ENCODE measurements at places on chromosomes 4 and X.
A peak's percentile ranks its signal among the peaks of the same experiment; 100 is the strongest.

DNA sequence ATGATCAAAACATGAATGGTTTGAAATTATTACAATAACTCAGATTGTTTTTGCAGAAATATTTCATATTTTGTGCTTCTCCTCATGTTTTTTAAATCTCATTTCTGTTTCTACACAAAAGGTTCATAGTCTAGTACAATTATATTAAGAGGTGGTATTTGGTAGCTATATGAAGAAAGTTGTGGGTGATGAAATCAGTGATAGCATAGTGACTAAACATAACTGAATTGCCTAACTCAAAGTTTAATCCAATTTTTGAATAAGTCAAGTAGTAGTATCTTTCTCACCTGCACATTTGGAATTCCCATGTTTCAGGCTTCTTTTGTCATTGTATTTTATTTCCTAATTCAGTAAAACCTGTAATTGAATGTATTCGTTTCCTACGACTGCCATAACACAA is 648.7 kb downstream of the GRID2 start:
- no peak for DNase-seq

GRCh38 chrX:48972220-48973164 is 848 bp upstream of the KCND1 start:
- DNase-seq, result peak; percentile 33

GRCh38 chr4:152810715-152811287 is 31.0 kb downstream of the ARFIP1 start:
- DNase-seq, result no peak

DNA sequence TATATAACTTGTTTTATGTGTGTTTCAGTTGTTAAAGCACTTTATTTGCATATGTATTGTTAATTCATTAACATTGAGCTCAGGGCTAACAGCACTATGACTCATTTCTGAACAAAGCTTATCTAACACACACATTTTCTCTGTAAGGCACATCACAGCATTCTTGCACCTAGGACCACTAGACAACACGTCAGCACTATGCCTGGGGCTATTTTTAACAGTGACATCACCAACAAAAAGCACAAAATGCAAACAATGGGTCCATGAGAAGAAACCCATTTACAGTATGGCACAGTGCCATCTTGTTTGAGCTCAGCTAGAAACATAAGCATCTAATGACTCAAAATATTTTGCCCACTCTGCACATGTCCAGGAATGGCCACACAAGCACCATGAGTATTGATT is 124.4 kb downstream of the RELL1 start:
- no peak for DNase-seq

GRCh38 chrX:53429755-53430154 is 4.4 kb downstream of the HSD17B10 start:
- DNase-seq, result no peak

- no peak for DNase-seq
These were observed 842.1 kb downstream of the FSTL5 start for GRCh38 chr4:161321706-161322105.

- no peak for DNase-seq
These were observed 34.5 kb downstream of the STBD1 start for GRCh38 chr4:76341063-76341462.

GRCh38 chr4:110625576-110626257 is 2.8 kb upstream of the PITX2 start:
- no peak for DNase-seq

DNA sequence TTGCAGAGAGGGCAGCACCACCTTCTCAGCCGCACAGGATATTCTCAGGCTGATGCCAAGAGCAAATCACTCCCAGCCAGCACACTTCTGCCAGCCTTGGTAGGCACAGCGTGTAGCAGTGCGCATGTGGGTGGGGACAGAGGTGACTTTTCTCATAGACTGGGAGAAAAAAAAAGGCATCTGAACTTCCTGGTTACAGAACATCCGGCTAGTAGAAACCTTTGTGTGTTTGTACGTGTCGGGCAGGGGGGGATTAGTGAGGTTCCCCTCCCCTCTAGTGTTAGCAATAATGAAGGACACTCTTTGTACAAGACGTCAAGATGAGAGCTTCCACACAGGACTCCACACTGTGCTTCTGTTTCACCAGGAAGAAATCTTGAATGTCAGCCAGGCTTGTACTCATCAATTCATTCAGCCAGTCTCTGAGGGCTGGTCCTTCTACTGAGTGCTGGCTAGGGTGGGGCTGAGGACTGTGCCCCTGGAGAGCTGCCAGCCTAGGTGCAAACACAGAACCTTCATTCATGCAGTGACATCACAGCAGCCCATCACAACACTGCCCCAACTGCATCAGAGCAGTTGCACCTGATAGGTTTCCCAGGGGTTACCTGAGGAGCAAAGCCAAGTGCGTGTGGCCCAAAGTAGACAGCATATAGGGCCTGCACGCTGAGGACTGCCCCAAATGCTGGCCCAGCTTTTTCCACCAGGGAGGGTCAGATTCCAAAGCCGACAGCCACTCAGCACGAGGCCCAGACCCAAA is 34.7 kb downstream of the SLC25A5 start:
- DNase-seq, result no peak

- DNase-seq, result no peak
These were observed 15.4 kb upstream of the FAM9C start for GRCh38 chrX:13059637-13060499.

DNA sequence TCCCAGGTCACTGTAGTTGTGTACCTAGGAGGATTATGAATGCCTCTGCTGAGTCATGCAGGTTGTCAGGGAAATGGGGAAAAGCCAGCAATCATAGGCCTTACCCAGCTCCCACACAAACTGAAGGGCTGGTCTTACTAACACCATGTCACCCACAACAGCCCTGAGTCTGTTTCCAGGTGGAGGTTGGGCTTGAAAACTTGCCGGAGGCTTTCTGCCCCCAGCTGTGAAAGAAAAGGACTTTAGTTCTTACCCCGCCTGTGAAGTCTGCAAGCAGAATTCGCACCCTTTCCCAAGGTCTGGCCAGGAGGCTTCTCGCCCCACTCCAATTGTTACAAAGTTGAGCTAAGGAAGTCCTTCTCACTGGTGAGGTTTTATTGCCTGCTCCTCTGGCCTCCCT is 143.9 kb downstream of the RPS6KA6 start:
- no peak for DNase-seq

GRCh38 chr4:107856901-107857300 is 32.2 kb downstream of the SGMS2 start:
- DNase-seq, result no peak

- DNase-seq, result no peak
These were observed 410.9 kb upstream of the CT83 start for GRCh38 chrX:116873671-116874070.

- no peak for DNase-seq
These were observed 113.4 kb downstream of the DRD5 start for GRCh38 chr4:9894644-9895332.

DNA sequence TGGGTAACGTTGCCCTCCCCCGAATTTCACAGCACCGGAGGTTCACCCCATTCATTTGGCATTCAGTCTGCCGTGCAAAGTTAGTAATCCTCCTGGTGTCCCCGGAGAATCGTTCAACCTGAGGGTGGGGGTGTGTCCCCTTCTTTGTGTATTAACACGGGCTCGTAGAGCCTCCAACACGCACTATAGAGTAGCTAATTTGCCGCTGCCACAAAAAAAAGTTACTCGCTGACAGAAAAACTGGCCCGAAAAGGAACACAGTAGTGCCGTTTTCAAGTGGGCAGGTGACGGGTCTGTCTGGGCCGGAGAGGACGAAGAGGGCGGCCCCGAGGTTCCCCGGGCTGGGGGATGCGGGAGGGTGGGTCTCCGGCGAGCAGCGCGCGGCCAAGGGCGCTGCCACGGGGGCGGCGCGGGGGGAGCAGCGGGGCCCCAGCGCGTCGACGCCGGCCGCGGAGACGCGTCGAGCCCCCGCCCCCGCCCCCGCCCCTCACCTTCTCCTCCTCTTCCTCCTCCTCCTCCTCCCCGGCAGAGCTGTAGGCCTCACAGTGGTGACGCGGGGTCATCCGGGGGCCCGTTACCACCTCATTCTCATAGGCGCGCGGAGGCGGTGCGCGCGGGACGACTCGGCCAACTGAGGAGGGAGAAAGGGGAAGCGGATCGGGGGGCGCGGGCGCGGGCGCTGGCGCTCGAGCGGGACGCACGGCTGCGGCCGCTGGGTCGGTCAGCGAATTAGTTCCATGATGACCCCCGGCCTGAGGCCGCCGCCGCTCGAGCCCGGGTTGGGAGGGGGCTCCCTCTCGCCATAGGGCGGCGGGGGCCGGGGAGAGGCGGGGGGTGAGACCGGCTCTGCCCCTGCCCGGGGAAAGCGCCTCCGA is 571 bp downstream of the CCNI start:
- peak; percentile 61 for DNase-seq

GRCh38 chrX:151031391-151031975 is 48.3 kb downstream of the HMGB3 start:
- DNase-seq, result no peak

DNA sequence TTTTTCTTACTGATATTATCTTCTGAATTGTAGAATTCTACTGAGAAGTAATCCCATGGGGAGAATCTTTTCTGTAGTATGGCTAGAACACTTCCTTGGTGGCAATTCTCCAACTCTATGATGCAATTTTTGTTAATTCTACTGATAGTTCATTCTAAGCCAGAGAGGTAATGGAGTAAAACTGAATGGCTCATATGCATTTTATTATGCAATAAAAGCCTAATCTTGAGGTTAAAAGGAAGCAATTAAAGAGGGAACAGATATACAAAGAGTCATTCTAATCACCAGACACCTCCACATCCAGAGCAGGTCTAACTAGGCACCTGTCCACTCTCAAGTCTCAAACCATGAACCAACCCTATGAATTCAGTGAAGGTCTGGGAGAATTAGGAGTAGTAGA is 9.7 kb downstream of the RAP2C start:
- DNase-seq, result no peak

DNA sequence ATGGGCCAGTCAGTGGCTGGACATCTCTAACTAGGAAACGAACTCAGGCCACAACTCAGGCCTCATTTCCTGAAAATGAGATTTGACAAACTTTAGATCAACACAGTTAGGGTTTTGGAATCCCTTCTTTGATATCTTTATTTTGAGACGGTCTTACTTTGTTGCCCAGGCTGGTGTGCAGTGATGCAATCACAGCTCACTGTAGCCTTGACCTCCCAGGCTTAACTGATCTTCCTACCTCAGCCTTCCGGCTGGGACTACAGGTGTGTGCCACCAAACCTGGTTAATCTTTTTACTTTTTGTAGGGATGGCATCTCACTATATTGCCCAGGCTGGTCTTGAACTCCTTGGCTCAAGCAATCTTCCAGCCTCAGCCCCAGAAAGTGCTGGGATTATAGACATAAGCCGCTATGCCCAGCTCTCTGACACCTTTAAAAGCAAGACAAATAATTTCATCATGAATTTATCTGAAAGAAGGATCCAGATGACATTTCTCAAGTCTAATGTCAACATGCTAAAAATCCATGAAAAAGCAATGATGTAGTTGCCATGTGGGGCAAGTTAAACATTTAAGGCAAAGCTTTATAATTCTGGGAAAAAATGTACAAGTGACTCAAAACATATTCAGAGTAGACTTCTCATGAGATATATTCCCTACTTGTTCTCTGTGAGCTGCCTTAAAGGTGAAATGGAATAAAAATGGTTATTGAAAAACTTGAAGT is 89.1 kb upstream of the CBR4 start:
- no peak for DNase-seq

DNA sequence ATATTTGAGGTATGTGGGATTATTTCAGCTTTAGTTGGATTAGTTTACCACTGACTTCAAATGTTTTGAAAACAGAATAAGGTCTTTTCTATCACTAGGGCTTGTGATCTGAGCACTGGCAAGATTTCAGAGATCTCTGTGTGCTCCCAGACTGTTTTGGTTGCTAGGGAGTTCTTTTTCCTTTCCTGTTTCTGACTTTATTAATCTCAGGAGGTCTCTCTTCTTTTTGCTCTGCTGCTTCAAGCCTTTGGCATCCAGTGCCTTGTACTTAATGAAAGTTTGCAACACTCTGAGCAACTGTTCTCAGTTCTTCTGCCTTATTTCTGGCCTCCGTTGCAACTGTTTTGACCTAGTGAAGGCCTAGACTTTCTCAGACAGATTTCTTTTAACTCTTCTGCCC is 32.1 kb upstream of the PAQR3 start:
- DNase-seq, result no peak

DNA sequence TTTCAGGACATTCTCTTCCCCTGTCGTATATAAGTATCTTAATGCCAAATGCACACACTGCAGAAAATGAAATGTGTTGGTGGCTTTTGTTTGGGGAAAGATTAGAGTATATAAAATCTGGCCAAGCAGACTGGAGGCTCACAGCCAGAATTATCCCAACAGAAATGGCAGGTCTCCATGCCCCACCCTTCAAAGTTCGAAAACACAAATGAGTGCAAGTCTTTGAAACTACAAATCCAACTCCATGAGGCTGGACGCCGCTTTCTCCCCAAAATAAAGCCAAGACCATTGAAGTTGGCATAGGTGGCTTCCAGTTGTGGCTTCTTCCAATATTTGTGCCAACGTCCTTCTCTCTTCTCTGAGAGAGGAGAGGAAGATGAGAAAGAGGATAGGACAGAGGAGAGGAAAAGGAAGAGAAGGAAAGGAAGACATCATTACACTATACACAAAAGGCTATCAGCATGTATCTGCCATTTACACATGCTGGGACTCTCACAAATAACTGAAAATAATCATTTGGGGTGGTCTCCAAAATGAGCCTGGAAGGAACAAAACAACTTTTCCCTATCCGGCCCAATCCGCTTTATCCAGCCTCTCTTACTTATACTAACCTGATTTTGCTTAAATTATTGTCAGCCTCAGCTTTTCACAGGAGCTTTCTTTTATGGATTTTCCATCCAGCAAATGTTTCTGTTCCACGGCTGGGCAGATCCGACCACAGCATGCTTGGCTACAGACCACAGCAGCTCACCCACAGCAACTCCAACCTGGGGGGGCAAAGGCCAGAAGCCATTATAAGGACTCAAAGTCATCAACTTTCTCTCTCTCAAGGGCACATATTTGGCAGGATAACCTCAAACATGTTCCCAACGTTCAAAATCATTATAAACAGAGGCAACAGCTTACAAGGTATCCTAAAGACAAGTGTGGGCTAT is 71.7 kb downstream of the APBB2 start:
- no peak for DNase-seq

DNA sequence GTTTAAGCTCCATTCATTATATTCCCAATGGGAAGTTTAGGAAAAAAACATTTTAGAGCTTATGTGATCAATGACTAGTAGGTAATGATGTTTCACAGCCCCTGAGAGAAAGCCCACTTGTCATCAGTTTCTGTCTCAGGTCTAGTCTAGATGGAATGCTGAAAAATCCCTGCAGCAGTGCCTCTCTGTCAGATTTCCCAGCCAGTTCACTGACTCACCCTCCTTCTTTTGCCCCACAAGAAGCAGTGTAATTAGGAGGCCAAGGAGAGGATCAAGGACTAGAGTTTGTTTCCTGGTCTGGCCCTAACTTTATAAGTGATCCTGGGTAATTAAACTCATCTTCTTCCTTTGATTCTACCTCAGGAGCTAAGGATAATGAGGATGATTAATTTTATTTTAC is 118.7 kb upstream of the ANXA3 start:
- DNase-seq, result no peak

DNA sequence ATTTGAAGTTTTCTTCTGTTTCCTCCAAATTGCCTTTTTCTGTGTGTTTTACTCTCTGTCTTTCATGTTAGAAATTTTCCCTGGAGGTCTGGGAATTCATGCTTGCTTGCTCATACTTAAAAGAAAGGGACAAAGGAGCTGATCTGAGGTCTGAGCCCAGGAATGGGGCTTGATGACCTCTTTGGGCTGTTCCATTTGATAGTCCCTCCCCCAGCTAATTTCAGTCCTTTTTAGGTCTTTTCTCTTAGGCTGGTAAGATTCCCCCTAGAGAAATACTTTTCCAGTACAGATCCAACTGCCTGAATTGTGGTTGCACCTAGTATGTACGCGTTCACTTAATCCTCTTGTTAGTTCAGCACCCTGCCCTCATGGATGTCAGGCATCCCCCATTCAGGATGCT is 5.5 kb upstream of the PIGA start:
- no peak for DNase-seq

All from anterior cingulate cortex (tissue), 58 donors.